Activated T-cell treated with anti-CD3 and anti-CD28 coated beads for 48 hours (primary cell): ENCODE measurements at places on chromosomes 1 and 21.

DNA sequence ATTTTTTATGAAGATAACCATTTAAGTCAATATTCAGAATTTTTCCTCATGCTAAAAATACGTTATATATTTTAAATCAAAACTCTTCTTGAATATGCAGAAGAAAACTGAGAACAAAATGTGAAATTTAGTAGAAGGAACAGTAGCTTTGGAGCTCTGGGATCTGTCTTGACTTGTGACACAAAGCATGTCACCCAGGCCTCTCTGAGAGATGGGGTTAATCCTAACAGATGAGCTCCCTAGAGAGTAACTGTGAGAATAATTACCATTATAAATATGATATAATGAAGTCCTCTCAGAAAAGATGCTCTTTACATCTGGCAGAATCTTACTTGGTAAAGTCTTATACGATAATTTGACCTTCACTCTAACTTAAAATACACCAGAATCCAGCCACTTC, 272.0 kb downstream of the PTPRC start:
- no peak for DNase-seq

- DNase-seq: no peak
Observed at GRCh38 chr21:33980276-33980916, 64.8 kb upstream of the ATP5PO start.

DNA sequence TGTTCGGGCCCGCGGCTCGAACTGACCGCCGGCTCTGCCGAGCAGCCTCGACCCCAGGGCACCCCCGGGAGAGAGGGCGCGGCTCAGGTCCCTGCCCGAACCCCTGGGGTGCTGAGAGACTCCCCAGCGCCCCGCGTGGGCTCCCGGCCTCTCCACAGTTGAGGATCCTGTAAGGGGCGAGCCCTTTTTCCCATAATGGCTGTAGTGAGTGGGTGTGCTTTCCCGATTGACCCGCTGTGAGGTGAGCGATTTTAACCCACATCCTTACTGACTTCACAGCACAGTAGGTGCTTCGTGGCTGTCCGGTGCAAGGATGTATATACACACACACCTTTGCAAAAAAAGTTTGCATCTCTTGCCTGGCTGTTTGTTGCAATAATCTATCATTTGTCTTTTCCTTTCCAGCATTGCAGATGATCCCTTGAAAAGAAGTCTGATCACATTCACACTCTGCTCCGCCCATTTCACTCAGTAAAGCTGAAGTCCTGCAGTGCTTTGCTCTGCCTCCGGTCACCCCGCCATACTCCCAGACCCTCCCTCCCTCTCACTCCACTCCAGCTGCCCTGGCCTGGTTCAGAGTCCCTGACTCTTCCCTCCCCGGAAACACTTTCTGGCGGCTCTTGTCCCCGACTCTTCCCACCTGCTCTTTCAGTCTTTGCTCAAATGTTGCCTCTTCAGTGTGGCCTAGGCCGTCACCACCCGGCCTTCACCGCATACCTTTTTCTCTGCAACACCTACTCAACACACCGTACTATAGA, 955 bp upstream of the UBE2G2 start:
- DNase-seq: no peak

GRCh38 chr1:96842215-96842614, 120.6 kb downstream of the PTBP2 start:
- DNase-seq: no peak

DNA sequence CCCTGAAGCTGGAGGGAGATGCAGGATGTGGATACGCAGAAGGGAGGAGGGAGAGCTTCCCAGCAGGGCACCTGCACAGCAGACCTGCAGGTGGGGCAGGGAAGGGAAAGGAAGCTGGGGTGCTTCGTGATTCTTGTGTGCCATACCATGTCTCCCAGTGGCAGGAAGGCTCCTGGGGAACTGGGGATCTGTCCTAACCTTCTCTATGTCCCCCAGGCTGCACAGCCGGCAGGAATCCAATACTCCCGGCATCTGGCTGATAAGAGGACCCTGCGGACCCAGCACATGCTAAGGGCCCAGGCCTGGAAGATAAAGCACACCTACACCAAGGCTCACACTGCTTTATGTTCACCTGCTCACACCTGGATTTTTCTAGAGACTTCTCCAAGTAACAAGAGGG, 79.4 kb downstream of the ITPKB start:
- no peak for DNase-seq
